Amniotic stem cell (primary cell): ENCODE measurements at places on chromosomes 1 and 21.

GRCh38 chr1:53303726-53304515, 23.9 kb downstream of the LRP8 start:
- no peak for DNase-seq

DNA sequence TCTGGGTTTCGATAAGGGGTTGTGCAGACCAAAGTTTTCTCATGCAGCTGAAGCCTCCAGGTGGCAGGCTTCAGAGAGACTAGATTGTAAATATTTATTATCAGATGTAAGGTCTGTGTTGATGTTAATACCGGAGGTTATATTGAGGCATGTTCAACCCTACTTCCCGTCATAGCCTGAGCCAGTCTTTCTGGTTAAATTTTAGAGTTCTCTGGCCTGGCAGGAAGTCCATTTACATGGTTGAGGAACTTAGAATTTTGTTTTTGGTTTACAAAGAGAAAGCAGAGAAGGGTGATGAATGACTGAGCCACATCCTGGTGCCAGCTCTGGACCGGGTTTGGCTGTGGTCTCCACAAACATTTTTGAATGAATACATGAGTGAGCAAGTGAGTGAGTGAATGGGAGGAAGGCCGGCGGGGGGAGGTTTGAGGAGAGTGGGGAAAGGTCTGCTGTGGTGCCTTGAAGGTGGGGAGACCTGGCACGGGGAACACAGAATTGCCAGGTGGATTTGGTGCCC, 218.5 kb downstream of the DISC1 start:
- DNase-seq = no peak

GRCh38 chr1:172184506-172185191, 235.8 kb upstream of the C1orf105 start:
- no peak for DNase-seq

GRCh38 chr1:21955501-21956281, 18.6 kb upstream of the HSPG2 start:
- no peak for DNase-seq

GRCh38 chr21:41768437-41769042, 1.7 kb upstream of the RIPK4 start:
- DNase-seq = peak; percentile 50

DNA sequence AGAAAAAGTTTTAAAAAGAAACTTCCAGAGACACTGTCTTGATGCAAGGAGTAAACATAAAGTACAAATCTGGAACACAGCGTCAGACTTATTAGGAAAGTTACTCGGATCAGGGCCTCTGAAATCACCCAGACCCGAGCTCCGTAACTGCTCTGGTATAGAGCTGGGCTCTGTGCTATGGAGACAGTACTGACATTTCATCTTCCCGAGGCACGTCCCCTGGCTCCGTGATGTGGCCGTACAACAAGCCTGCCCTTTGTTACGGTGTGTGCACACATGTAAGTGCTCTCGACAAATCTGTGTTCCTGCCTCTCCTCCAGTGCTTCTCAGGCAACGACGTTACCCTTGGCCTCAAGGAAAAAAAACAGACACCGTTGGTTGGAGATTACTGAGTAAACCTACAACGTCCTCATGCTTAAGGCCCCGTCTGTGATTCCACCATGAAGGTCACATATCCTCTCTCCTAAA, 107.0 kb upstream of the IRF2BP2 start:
- DNase-seq = no peak

DNA sequence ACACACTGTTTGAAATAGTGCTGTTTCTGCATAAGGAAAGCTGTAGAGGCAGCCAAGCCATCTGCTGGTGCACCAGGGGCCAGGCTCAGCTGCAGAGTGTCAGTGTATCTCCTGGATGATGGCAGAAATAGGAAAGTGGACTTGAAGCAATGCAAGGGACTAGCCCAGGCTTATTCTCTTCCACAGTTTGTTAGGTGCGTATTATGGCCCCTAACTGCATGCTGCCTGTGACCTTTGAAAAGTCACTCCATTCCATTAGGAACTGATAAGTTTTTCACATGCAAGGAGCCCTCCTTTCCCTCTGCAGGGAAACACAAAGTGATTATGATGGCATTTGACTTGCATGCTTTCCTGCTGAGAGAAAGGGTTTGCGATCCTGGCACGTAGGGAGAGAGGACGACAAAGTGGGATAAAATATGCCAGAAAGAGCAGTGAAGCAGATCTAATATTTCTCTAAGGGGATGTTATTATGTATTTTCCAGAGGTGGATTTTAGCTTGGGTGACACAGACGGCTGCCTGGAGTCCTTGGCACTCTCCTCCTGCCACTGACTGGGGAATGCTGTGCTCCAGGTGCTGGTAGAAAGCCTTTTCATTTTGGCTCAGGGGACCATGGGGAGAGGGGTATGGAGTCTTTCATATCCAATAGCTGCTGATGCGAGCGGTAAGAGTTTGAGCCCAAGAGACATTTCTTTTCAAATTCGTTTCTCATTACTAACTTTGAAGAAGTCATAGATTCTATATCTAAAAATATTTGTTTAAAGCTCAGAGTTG, 402.1 kb upstream of the B3GALT2 start:
- no peak for DNase-seq

DNA sequence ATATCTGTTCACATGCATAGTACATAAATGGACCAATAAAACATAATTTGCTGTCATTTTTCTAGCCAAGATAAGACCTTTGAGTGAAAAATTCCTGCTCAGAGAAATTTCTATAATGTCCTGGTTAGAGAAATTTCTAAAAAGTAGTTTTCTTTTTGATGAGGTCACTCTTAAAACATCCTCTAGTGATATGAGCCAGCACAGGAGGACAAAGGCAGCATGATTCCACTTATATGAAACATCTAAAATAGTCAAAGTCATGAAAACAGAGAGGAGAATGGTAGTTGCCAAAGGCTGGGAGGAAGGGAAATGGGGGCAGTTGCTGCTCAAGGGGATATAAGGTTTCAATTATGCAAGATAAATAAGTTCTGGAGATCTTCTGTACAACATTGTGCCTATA, 239.4 kb downstream of the BACH1 start:
- no peak for DNase-seq

GRCh38 chr1:55702064-55702463, 486.9 kb upstream of the USP24 start:
- DNase-seq = no peak

- no peak for DNase-seq
Measured at GRCh38 chr1:202279806-202280205, 61.9 kb downstream of the UBE2T start.

DNA sequence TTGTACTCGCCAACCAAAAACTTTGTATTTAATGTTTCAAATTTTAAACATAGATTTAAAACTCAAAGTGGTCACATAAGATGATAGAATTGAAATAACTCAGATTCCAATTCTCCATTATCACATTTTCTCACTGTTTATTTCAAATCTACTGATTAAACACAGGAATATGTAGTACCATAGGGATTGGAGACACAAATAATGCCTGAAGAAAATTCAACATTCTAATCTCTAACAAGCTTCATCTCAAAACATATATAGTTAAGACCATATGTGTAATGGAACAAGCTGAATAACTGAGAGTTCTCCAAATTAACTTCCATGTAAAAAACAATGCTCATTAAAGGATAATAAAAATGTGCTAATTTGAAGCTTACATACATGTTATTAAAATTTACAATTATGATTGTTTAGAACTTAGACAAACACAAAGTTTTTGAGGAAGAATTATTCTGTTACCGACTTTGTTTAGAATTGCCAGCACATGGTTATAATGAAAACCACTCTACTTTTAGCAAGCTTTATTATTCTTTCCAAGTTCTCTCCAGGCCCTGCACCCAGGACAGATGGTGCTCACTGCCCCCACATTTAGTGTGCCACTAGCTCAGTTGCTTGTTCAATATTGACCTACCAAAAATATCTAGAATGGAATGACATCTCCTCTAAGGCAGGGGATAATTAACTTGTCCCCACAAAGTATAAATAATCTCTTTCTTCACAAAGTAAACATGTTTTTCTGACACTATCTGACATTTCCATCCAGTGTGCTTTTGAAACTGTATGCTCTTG, 467.2 kb downstream of the TTLL7 start:
- DNase-seq = no peak

DNA sequence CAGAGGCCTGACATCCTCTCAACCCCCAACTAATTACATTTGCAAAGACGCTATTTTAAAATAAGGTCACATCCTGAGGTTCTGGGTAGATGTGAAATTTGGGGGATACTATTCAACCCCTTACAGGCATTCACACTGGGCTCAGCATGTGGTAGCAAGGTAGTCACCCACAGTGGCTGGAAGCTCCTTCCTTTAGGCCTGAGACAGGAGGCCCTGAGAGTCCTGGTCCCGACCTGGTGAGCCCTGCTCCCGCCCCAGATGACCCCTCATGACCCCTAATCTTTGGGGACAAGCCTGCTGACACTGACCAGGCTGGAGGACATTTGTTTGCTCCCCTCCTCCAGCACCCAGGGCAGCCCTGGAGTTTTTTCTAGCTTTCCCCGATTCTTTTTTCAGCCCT, 225.9 kb downstream of the DYRK1A start:
- DNase-seq = no peak

DNA sequence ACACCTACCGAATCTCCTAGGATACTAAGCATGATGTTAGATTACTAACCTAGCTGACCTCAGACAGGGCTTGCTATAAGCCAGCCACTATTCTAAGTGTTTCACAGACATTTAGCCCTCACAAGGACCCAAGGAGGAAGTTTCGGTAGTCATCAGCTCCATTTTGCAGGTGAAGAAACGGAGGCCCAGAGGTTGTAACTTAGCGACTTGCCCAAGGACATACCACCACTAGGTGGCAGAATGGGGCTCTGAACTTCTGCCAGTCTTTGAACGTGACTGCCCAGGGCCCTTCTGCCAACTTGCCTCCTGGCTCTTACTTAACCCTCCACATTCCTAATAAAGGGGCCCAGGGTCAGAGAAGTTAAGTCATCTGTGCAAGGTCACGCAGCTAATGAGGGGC, 283.5 kb downstream of the C1orf94 start:
- DNase-seq = no peak

GRCh38 chr1:89466307-89466930, 58.2 kb upstream of the LRRC8B start:
- DNase-seq = no peak

- DNase-seq = no peak
Measured at GRCh38 chr1:219585837-219586455, 27.0 kb downstream of the ZC3H11B start.

GRCh38 chr1:1162597-1163537, 10.8 kb upstream of the TTLL10 start:
- DNase-seq = no peak

DNA sequence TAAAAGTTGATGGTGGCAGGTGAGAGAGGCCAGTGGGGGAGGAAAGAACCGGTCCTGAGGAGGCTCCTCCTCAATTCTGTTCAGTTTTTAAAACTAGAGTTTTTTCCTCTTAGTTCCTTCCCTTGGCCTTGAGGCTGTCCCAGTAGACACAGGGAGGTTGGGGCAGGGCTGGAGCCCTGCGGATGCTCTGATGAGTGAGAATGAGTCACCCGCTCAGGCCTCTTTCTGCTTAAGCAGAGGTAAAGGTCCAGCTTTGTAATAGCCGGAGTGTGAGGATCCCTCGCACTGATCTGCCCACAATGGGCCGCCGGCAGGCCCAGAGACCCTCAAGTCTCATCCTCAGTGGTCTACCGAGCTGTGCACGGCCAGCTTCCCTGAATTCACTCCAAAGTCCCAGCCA, 49.6 kb upstream of the IRF2BP2 start:
- DNase-seq = peak; percentile 40

DNA sequence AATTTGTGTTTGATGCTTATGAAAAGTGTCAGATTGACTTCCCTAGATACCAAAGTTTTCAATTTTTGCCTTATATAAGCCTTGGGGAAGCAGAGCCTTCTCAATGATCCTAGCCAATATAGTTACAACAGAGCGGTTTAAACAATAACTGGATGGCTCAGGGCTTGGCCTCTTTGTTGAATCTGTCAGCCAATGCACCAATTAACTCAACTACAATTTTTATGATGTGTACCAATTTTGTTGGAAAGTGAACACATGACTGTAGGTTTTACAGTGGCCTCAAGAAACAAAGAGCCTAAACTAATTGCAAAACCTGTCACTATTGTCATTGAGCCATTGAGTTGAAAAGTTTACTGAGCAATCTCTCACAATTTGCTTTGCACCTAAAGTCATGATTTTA, 71.6 kb upstream of the RGS18 start:
- DNase-seq = no peak

- no peak for DNase-seq
Measured at GRCh38 chr1:118326960-118327629, 142.1 kb upstream of the SPAG17 start.

GRCh38 chr1:22120469-22120790, 22.5 kb downstream of the WNT4 start:
- no peak for DNase-seq

GRCh38 chr1:41683681-41684500, 199.4 kb upstream of the EDN2 start:
- DNase-seq = no peak

DNA sequence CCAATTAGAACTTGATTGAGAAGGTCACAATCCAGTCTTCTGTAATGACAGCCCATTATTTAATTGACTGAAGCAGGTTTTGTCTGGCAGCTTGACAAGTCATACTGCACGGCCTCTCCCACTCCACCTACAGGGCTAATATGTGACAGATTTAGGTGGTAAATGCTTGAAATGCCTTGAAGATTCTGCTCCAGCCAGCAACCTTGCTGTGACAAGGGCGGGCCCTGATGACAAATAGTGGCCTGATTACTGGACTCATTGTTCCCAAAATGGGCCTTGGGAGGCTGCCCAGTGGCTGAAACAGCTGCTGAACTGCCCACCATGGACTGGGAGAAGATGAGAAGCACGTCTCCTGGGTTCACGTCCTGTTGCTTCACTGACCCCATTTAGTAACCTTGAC, 30.0 kb upstream of the CRNN start:
- no peak for DNase-seq

GRCh38 chr1:159171688-159172501, 480 bp downstream of the CADM3 start:
- no peak for DNase-seq

- DNase-seq = no peak
Measured at GRCh38 chr1:58047265-58047858, 499.2 kb downstream of the OMA1 start.

- DNase-seq = no peak
Measured at GRCh38 chr1:110186558-110186957, 23.6 kb upstream of the KCNC4 start.

- no peak for DNase-seq
Measured at GRCh38 chr1:54577612-54578011, 29.6 kb downstream of the ACOT11 start.

DNA sequence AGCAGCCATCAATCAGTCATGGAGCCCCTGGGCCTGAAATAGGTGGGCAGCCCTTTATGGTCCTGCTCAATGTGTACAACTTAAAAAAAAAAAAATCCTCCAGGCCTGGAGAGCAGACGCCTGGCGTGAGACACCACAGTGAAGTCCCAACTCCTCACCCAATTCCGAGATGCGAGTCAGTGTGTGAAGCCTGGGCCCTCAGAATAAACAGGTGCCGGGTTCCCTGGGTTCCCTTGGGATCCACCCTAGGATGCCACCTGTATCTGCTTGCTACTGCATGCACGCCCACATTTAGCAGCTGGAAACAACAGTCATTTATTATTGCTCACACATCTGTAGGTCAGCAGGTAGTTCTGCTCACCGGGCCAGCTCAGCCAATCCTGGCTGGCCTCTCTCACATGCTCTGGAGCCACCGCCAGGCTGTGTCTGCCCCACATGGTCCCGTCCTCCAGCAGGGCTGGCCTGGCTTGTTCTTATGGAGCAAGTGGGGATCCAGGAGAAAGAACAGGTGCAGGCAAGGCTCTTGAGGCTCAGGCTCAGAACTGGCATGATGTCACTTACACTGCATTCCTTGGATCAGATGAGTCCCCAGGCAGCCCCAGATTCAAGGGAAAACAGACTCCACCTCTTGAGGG, 172.7 kb downstream of the NPHP4 start:
- DNase-seq = no peak
